Ammon's horn (tissue), 1 donor: ENCODE measurements at places on chromosomes 5 and 9.

DNA sequence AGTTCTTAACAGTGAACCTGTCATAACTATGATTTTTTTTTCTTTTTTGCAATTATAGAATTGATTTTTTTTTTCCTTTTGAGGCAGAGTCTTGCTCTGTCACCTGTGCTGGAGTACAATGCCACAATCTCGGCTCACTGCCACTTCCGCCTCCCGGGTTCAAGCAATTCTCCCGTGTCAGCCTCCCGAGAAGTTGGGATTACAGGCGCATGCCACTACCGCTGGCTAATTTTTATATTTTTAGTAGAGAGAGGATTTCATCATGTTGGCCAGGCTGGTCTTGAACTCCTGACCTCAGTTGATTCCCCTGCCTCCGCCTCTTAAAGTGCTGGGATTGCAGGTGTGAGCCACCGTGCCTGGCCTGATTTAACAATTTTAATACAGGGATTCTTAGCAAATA, 21.4 kb downstream of the UGCG start:
- DNase-seq: no peak

GRCh38 chr9:87518702-87519335, 21.2 kb downstream of the DAPK1 start:
- DNase-seq: peak; percentile 47

GRCh38 chr9:134602547-134603362, 38.8 kb upstream of the COL5A1 start:
- DNase-seq: no peak

GRCh38 chr5:72705178-72705577, 111.3 kb upstream of the TNPO1 start:
- no peak for DNase-seq

GRCh38 chr5:178333821-178334481, 101.3 kb upstream of the PHYKPL start:
- DNase-seq: no peak

DNA sequence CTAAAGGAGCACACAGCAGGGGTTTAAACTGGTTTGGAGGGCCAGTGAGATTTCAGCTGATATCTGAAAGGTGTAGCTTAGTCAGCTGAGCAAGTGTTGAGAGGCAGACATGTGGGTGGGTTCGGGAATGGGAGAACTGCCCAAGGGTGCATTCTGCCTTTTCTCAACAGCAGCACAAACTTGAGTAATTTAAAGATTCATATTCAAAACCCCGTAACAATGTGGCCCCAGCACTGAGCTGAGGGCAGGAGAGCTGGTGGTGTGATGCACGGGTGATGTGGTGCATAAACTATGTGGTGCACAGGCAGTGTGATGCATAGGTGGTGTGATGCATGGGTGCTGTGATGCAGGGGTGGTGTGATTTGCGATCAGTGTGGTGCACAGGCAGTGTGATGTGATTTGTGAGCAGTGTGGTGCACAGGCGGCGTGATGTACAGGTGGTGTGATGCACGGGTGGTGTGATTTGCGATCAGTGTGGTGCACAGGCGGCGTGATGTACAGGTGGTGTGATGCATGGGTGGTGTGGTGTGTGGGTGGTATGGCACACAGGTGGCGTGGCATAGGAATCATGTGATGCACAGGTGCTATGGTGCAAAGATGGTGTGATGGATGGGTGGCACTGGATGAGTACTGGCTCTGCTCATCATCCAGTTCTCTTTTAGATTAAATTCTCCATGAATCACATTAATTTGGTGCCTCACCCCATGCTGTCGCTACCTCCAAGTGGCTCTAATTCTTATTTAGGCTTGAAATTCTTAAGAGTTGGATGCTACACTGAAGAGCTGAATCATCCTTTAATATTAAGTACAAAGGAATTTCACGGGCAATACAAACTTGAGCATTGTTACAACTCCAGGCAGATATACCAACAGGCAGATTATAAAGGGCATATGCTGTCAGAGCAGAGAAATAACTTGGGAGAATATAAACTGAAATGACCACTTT, 53.6 kb downstream of the DAP start:
- no peak for DNase-seq

GRCh38 chr5:50667023-50667652, 701 bp downstream of the PARP8 start:
- DNase-seq: peak; percentile 32

DNA sequence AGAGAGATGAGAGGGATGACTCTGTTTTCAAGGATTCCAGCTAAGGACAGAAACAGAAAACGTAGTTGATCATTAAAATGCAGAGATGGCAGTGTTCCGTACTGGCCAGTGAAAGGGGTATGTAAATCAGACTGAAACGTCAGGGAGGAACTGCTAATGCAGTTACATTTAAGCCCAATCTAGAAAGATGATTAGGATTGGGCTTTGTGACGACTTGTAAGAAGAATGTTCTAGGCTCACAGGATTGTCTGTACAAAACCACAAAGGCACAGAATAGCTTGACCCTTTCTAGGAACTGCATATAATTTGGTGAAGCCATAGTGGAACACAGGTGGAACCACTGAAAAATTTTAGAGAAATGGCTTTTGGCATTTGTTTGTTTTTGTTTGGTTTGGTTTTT, 55.6 kb upstream of the TESK1 start:
- DNase-seq: no peak

- DNase-seq: no peak
These were observed 242.1 kb upstream of the IRX1 start for GRCh38 chr5:3353561-3353960.

GRCh38 chr9:134833294-134833880, 47.2 kb upstream of the FCN2 start:
- DNase-seq: no peak

GRCh38 chr5:170519549-170519948, 15.7 kb downstream of the KCNIP1 start:
- DNase-seq: no peak

DNA sequence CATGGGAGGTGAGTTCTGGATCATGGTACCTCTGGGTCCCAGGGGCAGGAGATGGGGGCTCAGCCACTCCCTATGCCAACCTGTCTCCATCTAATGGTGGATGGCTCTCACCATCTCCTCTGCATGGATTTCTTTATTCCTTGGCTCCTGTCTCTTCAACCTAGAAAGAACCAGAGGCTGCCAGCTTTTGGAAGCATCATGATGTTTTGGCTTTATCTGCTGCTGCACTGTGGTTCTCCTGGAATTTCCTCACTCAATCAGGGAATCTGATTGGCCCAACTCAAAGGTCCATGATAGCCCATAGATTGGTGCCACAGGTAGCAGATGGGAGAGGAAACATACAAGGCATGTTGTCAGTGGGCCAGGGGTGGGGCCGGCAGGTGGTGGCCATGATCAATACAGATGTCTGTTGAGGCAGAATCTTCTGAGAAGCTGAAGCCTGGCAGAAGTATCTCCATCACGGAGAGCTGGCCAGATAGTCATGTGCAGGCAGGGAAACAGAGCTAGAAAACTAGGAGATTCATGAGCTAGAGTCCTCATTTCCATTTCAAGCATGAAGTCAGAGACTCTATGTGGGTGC, 158.2 kb downstream of the MACROH2A1 start:
- no peak for DNase-seq

DNA sequence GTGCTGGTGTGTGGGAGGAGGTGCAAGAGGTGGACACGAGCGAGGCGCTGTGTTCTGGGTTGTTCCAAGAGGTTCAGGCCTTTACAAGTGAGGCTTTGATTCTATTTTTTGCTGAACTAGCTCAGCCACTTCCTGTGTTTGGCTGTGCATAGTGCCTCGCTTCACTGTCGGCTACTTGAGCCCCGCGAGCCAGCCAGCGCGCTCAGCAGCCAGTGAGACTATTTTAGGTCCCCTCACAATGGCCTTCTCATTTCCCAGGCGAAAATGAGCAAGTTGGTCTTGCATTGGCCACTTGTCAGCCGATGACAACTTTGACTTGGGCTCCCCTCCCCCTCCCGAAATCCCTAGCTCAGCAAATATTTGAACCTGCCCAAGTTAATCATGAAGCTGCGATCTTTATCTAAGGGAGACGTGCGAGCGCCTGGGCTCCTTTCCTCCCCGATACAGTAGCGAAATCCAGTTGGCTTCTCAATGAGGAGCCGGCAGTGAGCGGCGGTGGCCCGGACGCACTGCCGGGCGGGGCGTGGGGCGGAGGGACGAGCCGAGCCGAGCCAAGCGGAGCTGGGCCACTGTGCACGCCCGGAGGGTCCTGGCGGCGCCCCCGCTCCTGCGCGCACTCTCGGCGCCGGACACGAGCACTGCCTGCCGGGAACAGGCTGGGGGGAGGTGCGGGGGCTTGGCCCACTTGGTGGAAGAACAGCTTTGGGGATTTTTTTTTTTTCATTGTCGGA, 72.6 kb downstream of the PIK3R1 start:
- DNase-seq: peak; percentile 95

GRCh38 chr5:10527281-10527950, 36.5 kb upstream of the ANKRD33B start:
- DNase-seq: no peak

GRCh38 chr9:123358181-123358905, 2.3 kb downstream of the CRB2 start:
- DNase-seq: peak; percentile 93

- no peak for DNase-seq
These were observed 18.8 kb upstream of the CER1 start for GRCh38 chr9:14741369-14741768.

DNA sequence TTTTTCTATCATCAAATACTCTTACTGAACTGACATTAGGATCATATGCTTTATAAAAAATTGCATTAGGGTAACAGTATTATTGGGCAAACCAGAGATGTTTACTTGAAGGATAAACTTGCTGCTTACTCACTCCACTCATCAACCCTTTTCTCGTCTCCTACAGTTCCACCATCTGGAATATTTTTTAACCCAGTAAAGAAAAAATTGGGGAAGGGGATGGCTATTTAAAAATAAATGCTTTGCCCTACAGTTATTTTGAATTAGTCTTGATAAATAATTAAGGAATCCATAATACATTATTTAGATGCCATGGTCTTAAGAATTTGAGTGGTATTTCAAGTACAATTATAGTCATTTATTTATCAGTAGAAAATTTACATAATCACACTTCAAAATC, 225.8 kb downstream of the MEF2C start:
- no peak for DNase-seq

GRCh38 chr5:53392073-53392472, 88.4 kb upstream of the FST start:
- DNase-seq: no peak

DNA sequence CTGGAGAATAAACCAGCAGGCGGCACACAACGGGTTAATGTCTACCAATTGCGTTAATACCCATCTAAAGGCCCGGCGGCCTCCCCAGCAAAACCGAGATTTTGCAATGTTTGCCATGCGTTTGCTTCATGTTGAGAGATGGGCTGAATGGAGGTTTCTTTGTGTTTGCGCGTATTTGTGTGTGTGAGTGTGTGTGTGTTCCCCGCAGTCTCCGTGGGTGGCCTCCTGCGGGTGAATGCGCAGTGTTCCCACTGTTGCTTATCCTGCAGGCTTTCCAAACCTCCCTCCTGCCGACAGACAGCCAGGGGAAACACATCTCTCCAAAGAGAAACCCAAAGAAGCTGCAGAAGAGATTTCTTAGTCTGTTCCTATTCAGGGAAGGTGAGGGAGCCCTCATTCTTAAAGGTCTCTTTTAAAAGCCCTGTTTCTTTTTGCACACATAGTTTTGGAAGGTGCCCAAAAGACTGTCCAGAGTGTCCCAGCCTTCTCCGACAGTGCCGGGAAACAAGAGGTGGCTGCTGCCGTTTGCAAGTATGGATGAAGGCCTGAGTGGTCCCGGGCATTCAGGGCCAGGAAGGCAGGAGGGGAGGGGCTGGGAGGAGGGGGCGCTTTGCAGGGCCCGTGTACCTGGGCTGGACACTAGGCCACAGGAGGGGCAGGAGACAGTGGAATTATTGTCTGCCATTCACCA, 103.8 kb upstream of the ERCC6L2 start:
- peak; percentile 60 for DNase-seq

DNA sequence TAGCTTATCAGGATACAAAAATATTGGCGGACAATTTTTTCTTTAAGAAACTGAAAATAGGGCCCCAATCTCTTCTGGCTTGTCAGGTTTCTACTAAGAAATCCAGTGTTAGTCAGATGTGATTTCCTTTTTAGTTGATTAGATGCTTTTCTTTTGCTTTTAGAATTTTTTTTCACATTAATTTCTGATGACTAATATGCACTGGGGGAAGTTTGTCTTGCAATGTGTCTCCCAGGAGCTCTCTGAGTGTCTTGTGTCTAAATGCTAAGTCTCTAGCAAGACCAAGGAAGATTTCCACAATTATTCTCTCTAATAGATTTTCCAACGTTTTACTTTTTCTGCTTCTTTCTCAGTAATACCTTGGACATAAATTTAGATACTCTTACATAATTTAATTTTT, 559.8 kb upstream of the TYRP1 start:
- DNase-seq: no peak

DNA sequence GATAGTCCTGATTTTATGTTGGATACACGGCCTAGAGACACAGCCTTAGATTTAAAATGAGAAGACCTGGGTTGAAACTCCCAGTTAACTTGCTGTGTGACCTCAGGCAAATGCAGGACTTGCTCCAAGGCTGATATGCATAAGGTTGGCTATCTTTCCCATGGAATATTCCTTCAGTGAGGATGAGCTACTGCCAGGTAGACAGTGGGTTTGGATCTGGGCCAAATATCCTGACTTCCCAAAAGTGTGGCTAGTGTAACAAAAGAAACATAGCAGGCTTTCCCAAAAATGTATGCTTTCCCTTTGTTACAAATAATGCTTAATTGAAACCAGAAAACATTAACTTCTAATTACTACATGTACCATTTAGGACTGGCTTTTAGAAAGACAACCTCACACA, 697 bp upstream of the XPA start:
- DNase-seq: no peak

- DNase-seq: peak; percentile 81
These were observed 260.7 kb downstream of the NR3C1 start for GRCh38 chr5:143142596-143143435.

DNA sequence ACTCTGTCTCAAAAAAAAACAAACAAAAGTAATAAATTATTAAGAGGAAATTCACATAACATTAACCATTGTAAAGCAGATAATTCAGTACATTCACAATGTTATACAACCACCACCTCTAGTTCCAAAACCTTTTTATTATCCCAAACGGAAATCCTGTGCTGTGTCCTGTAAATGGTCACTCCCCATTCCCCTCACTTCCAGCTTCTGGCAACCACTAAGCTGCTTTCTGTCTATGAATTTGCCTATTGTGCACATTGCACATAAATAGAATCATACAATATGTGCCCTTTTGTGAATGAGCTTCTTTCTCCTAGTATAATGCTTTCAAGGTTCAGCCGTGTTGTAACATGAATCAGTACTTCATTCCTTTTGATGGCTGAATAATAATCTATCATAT, 20.8 kb downstream of the C9orf152 start:
- no peak for DNase-seq

DNA sequence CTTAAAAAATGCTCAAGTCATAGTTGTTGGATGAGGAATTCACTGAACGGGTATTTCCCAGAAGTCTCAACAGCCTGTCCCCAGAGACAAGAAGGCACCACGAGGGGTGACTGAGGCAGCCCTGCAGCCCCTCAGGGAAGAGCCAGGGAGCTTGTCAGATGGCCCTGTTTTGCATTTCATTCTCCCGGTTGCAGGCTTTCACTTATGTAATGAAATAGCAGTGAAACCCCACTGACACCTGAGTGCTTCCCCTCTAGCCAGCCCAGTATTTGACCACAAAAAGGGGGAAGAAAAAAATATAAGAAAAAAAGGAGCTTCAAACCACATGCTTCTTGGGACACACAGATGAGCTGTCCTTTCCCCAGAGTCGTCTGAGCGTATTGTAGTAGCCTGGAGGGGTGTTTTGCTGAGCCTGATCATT, 75.3 kb upstream of the IL12B start:
- DNase-seq: no peak

GRCh38 chr5:1777281-1778137, 22.1 kb downstream of the MRPL36 start:
- DNase-seq: no peak
